ENCODE measurements at places on chromosomes 16 and 17.

DNA sequence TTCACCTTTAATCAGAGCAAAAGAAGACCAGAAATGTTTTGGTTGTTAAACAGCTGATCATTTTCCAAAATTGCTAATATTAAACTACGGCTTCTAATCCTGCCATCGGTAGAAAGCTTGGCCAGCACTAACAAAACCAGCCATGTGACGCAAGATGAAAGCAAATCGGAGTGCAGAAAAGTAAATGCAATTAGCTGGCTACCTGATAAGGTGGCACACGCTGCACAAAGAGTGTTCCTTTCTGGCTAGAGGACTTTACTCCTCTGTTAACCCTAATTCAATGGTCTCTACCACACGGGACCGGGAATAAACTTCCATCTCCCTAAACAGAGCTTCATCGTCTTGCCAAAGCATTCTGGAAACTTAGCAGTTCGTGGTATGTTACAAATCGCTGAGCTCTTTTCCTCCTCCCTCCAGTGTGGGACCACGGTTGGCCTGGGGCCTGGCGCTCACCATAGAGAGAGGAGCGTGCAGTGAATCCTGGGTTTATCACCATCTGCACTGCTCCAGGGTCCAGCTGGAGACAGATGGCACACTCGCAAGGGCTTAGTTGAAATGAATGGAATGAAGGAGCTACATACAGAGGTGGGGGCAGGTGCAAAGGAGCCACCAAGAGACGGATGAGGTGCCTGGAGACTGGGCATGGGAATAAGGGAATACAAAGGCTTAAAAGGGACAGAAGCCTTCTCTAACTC lies 10.1 kb upstream of the COG1 start:
- no peak for DNase-seq

GRCh38 chr16:24324421-24324820 lies 68.3 kb downstream of the CACNG3 start:
- no peak for DNase-seq

GRCh38 chr17:68195667-68196393 lies 52.0 kb upstream of the AMZ2 start:
- no peak for DNase-seq

GRCh38 chr17:66834919-66835454 lies at the start of gene CACNG5:
Gene CACNG5 (plus strand): TSS chr17:66835117. CDS start chr17:66877333, 42,216 bp downstream.
- DNase-seq, result no peak

DNA sequence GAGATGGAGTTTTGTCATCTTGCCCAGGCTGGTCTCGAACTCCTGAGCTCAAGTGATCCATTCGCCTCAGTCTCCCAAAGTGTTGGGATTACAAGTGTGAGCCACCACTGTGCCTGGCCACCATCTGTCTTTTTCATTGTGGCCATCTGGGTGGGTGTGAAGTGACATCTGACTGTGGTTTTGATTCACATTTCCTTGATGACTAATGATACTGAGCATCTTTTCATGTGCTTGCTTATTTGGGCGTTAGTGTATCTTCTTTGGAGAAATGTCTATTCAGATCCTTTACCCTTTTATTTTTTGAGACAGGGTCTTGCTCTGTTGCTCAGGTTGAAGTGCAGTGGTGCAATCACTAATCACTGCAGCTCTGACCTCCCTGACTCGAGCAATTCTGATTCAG lies 53.9 kb upstream of the ERN1 start:
- no peak for DNase-seq

DNA sequence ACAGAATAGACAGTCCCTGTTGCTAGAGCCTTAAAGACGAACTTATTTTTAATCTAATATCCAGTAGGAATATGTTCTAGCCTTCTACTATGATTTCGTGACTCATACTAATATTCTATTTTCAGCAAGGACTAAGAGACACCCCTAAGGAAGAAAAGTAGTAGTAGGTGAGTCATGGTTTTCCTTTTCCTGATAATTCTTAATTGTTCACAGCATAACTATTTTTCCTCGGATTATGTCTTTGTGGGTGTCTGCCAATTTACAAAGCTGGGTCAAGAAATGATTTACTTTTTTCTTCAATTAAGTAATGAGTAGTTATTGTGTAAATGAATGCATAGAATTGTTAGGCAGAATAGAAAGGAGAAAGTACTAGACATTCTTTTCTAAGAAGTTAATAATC lies 292.2 kb downstream of the TOX3 start:
- no peak for DNase-seq

GRCh38 chr16:12535535-12536411 lies 267.9 kb downstream of the CPPED1 start:
- DNase-seq, result no peak

GRCh38 chr17:8382052-8382879 lies 727 bp downstream of the RPL26 start:
- no peak for DNase-seq

DNA sequence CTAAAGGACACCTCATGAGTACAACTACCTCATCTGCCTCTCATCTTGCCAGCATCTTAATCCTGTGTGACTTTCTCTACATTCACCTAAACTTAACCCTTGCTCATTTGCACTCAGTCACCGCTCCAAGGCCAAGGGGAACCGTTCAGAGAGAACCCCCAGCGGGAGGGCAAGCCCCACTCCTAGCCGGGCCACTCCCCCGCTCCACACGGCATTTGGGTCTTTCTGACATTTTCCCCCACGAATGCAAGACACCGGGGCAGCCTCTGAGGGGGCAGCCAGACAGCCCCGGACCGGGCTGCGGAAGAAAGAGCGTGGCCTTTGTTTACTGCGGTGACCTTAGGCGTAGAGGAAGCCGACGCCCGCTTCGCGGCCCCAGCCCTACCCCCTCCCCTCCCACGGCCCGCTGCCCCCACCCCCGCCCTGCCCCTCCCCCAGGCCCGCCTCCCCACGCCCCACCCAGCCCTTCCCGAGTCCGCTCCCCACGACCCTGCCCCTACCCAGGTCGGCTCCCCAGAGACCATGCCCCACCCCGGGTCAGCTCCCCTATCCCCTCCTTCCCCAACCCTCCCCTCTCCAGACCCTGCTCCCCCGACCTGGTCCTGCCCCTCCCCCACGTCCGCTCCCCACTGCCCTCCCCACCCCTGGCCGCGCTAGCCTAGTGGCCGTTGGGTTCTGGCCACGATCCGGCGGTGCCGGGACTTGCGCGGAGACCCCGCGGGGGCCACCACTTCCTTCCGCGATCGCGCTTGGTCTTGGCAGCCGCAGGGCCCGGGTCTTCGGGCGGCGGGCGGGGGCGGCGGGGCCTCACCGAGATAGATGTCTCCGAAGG lies 789 bp downstream of the CSNK1D start:
- peak; percentile 17 for DNase-seq

DNA sequence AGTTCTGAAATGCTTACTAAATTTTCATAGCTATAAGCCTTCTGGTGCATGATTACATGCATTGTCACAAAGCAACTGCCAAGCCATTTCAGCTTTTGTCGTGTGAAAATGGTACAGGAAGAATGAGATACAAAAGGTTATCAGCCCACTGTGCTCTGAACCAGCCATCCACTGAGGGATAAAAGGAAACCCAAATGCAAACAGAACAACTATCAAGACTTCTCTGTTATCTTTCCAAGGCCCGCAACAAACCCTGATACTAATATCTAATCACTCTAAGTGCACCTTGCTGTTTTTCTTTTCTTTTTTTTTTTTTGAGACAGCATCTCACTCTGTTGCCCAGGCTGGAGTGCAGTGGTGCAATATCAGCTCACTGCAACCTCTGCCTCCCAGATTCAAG lies 109.0 kb downstream of the FTO start:
- no peak for DNase-seq

DNA sequence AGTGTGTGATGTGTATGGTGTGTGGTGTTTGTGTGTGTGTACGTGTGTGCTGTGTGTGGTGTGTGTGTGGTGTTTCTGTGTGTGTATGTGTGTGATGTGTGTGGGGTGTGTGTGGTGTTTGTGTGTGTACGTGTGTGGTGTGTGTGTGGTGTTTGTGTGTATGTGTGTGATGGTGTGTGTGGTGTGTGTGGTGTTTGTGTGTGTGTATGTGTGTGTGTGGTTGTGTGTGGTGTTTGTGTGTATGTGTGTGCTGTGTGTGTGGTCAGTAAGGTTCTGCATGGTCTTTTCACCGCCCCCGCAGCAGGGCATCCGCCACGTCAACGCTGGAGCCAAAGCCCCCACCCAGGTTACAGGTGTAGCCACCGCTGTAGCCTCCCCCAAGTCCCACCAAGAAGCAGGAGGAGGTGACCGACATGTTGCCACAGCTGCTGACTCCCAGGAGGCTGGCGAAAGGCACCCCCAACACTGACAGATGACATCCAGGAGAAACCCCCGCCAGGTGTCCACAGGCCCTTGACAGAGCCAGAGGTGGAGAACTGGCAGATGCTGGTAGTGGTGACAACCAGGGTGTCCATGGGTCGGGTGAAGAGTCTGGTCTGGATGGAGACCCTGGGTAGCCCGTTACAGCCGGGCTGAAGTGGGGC lies 9.3 kb upstream of the KRT17 start:
- DNase-seq, result no peak

- DNase-seq, result no peak
Measured at GRCh38 chr17:16417399-16417798, 2.0 kb downstream of the TRPV2 start.

- DNase-seq, result no peak
Measured at GRCh38 chr17:58369214-58370031, 17.4 kb upstream of the SUPT4H1 start.

DNA sequence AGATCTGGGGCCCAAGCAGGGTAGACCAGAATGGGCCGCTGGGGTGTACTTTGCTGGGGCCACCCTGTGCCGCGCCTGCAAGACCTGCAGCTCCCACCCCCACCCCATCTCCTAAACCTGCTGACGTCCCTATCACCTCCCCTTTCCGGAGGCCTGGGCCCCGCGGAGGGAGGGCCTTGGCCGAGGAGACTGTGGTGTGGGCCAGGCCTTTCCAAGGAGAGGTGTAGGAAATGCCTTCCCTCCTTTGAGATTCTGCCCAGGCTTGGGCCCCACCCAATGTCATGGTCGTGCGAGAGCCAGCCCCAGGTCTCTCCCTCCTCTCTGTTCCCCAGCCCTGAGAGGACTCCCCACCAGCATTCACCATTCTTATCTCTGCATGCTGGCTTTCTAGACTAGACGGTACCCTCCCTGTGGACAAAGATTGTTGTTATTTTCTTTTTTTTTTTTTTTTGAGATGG lies 3.9 kb upstream of the WFIKKN2 start:
- DNase-seq, result no peak

GRCh38 chr17:78651554-78651953 lies 74.4 kb upstream of the DNAH17 start:
- DNase-seq, result no peak

- no peak for DNase-seq
Measured at GRCh38 chr17:64327201-64327930, 63.3 kb downstream of the PECAM1 start.

DNA sequence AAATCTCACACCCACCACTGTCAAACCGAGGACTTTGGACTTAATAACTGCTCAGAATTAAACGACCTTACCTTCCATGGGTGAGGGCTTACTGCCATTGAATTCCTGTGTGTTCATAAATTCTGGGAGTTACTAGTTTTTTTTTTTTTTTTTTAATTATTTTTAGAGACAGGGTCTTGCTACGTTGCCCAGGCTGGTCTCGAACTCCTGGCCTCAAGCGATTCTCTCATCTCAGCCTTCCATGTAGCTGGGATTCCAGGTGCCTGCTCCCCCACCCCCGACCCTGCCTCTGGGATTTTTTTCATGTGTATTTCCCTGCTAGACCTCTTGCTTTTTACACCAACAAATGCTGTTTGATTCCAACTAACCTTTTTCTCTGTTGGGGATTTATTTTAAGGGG lies 14.9 kb upstream of the CD300A start:
- no peak for DNase-seq

DNA sequence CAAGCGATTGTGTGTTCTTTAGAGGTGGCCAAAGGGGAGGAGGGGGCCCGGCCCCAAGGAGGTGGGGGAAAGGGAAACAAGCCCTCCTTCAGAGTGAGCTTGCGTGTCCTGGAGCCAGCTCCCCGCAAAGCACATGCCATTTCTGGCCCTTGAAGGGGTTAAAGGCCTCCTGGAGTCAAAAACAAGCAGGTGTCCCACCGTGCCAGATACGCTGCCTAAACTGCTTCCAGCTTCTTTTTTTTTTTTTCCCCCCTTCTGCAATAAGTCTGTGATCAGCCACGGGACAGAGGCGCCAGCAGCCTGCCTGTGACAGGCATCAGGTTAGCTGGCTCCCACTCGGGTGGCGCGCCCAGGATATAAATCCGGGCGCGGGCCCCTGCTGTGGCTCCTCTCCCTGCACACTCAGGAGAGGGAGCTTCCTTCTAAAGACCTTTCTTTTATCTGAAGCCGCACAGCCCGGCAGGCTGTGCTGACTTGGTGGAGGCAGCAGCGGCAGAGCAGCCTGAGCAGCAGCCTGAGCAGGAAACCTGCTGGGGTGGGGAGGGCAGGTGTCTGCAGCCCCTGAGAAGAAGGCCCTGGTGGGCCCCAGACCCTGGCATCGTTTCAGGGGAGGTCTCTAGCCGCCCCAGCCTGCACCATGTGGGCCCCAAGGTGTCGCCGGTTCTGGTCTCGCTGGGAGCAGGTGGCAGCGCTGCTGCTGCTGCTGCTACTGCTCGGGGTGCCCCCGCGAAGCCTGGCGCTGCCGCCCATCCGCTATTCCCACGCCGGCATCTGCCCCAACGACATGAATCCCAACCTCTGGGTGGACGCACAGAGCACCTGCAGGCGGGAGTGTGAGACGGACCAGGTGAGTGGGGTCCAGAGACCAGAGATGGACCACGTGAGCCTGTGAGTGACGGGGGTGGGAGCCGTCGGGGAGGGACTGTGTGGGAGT lies at the start of gene WFIKKN2:
Gene WFIKKN2 (plus strand): TSS at position 286 of the 934 bp plus-strand sequence. CDS start 352 bp downstream, at position 638.
- no peak for DNase-seq

DNA sequence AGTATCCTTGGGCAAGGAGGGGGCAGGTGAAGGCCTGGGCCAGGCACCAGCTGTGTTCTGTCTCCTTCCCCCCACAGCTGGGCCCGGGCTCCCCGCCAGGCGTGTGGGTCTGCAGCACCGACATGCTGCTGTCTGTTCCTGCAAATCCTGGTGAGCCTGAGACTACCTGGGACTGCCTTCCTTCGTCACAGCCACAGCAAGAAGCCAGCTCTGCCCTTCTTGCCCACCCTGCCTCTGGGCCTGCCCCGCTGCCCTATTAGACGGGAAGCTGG lies 12.3 kb downstream of the FCSK start:
- no peak for DNase-seq

DNA sequence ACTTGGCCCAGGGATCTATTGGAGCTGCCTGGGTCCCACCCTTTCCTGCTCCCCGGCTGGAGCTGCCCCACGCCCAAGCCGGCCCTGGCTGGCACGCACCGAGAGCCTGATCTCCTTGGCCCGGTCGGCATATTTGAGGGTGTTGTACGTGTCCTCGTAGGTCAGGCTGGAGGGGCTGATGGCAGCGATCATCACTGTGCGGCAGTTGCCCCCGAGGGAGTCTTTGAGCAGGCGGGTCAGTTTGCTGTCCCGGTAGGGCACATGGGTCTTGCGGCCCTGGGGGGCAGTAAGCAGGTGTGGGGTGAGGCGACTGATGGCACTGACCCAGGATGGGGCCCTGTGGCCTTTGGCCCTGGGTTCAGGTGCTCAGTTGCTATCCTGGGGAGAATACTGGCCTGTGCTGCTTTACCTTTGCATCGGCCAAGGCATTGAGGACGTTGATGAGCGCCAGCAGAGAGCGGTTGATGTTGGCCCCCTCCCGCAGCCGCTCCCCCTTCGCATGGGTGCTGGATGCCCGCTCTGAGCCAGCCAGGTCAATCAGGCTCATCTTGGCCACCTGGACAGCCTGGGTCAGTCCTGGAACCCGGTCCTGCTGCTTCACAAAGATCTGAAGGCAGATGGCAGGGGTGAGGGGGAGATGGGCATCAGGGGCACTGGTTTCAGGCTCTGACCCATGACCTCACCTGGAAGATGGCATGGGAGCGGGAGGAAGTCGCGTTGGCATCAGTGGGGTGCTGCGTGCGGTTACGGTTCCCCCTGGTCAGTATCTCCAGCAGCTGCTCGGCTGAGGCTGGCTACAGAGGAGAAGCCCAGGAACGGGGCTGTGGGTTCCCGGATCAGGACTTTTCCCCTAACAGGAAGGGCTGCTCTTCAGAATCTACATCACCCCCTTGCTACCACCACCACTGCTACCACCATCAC lies 13.5 kb downstream of the KIF18B start:
- no peak for DNase-seq

All from effector memory CD4-positive, alpha-beta T cell (primary cell).